ENCODE measurements at places on chromosomes 7 and 10.

GRCh38 chr7:885893-886625 lies 9.7 kb downstream of the GET4 start:
- no peaks in the 10 kb centered on the region for H3K4me1 ChIP-seq
- H3K4me3 ChIP-seq, result no peak overlapping the region
- H3K27me3 ChIP-seq, result no peaks in the 10 kb centered on the region
- peaks cover 15% of the 10 kb centered on the region for H3K36me3 ChIP-seq

- no peaks in the 10 kb centered on the region for H3K36me3 ChIP-seq
- H3K4me1 ChIP-seq, result no peaks in the 10 kb centered on the region
- no peak for DNase-seq
- H3K27ac ChIP-seq, result no peak overlapping the region
- no peak overlapping the region for H3K4me3 ChIP-seq
- peaks cover 2% of the 10 kb centered on the region for H3K27me3 ChIP-seq
These were observed 207.1 kb upstream of the ZNF32 start for GRCh38 chr10:43855667-43856210.

GRCh38 chr7:134710854-134711624 lies 64.4 kb downstream of the BPGM start:
- H3K4me1 ChIP-seq, result peaks cover 27% of the 10 kb centered on the region
- DNase-seq, result peak; percentile 64
- H3K27me3 ChIP-seq, result no peaks in the 10 kb centered on the region

DNA sequence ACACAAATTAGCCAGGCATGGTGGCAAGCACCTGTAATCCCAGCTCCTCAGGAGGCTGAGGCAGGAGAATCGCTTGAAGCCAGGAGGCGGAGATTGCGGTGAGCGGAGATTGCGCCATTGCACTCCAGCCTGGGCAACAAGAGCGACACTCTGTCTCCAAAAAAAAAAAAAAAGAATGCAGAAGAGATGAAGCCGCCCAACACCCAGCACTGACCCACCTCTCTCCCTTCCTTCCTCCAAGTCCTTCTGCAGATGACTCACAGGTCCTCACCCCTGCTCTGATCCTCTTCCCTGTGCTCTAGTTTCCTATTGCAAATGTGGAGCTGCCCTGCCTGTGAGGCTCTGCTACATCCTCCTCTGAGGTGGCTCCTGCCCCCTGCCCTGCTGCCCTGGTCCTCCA lies 22.0 kb upstream of the OPALIN start:
- DNase-seq, result no peak
- no peaks in the 10 kb centered on the region for H3K36me3 ChIP-seq
- H3K4me3 ChIP-seq, result no peak overlapping the region
- no peak overlapping the region for H3K27ac ChIP-seq

- no peak overlapping the region for H3K27ac ChIP-seq
- H3K27me3 ChIP-seq, result no peaks in the 10 kb centered on the region
- H3K4me3 ChIP-seq, result no peak overlapping the region
- H3K36me3 ChIP-seq, result no peaks in the 10 kb centered on the region
- DNase-seq, result no peak
These were observed 23.7 kb downstream of the SPAG6 start for GRCh38 chr10:22368981-22369380.

DNA sequence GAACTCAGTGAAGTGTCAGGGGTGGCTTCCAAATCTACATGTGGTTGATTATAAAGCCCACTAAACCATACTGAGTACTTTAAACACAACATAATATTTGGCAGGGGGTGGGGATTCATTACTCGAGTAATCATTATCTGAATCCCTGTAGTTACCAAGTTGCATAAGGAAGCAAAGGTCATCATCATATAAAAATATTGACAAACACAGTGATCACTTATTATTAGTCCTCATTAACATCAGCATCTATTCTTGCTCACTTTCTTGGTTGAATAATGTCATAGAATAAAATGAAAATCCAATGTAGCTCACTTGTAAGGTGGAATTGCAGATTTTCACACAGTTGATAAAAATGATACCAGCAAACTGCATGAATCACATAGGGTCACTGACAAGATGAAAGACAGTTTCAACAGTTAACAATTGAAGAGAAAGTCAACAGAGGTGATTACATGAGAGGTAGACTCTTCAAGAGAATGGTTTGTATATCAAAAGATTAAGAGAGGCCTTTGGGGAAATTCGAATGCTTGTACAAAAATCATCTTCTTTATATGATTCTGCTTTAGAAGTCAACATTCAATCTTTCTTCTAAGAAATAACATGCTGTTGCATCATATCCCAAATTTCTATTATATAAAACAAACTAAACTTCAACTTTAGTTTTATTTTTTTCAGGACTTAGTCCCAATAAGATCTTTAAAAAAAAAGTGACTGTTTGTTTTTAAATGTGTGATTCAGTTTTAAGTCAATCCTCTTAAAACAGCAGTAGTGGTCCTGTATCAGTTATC lies 185.5 kb upstream of the KLF14 start:
- peaks cover 66% of the 10 kb centered on the region for H3K36me3 ChIP-seq
- H3K27ac ChIP-seq, result peak overlapping the region; percentile 85
- no peaks in the 10 kb centered on the region for H3K27me3 ChIP-seq

GRCh38 chr10:22016046-22016705 lies 12.6 kb upstream of the DNAJC1 start:
- H3K36me3 ChIP-seq, result no peaks in the 10 kb centered on the region
- peaks cover 4% of the 10 kb centered on the region for H3K27me3 ChIP-seq
- H3K27ac ChIP-seq, result no peak overlapping the region
- no peaks in the 10 kb centered on the region for H3K4me1 ChIP-seq
- DNase-seq, result no peak

- H3K4me1 ChIP-seq, result peaks cover 14% of the 10 kb centered on the region
- H3K27me3 ChIP-seq, result peaks cover 83% of the 10 kb centered on the region
- no peak overlapping the region for H3K4me3 ChIP-seq
- no peaks in the 10 kb centered on the region for H3K36me3 ChIP-seq
These were observed 2.8 kb upstream of the CELF2 start for GRCh38 chr10:11014671-11015445.

DNA sequence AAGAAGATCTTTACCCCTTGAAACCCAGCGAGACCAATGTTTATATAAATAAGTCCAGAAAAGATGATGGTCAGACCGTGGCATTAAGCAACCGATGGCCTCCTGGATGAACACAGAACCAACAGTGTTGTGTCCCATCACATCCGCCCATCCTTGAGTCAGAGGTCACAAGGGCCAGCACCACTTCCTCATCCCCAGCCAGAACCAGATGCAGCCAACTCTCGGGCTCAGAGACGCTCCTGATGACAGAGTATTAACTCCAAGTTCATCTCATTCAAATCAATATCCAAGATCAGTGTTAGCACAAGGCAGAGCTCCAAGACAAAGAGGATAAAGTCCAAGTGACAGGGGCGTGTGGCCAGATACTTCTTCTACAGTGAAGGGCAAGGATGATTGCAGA lies 63.5 kb downstream of the FAM53B start:
- no peak overlapping the region for H3K4me3 ChIP-seq
- no peaks in the 10 kb centered on the region for H3K27me3 ChIP-seq

GRCh38 chr10:33966946-33967345 lies 632.5 kb upstream of the NRP1 start:
- H3K27ac ChIP-seq, result no peak overlapping the region
- H3K4me1 ChIP-seq, result no peaks in the 10 kb centered on the region
- no peak for DNase-seq
- no peaks in the 10 kb centered on the region for H3K36me3 ChIP-seq
- no peak overlapping the region for H3K4me3 ChIP-seq
- no peaks in the 10 kb centered on the region for H3K27me3 ChIP-seq

- peaks cover 7% of the 10 kb centered on the region for H3K4me1 ChIP-seq
- no peaks in the 10 kb centered on the region for H3K27me3 ChIP-seq
- no peak overlapping the region for H3K4me3 ChIP-seq
These were observed 18.2 kb upstream of the CALD1 start for GRCh38 chr7:134761266-134761665.

DNA sequence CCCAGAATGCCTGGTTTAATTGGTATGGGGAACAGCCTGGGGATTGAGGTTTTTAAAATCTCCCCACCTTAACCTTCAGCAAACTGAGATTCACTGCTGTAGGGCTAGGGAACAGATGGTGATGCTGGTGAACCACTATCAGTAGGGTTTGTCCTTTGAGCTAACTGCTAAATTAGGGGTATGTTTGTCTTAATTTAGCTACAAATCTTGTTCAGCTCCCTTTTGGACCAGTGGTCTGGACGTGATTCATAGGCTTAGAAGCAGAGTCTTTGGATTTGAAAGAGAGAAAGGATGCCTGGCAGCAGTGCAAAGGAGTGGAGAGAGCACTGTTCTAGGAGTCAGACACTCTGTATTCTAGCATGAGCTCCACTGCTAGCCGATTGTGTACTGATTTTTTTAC lies 2.8 kb downstream of the HDAC9 start:
- H3K27me3 ChIP-seq, result peaks cover 3% of the 10 kb centered on the region
- DNase-seq, result no peak
- H3K4me3 ChIP-seq, result no peak overlapping the region
- H3K36me3 ChIP-seq, result no peaks in the 10 kb centered on the region
- H3K27ac ChIP-seq, result no peak overlapping the region

GRCh38 chr10:20147684-20148083 lies 331.5 kb downstream of the PLXDC2 start:
- H3K4me3 ChIP-seq, result no peak overlapping the region
- H3K27me3 ChIP-seq, result no peaks in the 10 kb centered on the region
- DNase-seq, result no peak
- no peaks in the 10 kb centered on the region for H3K36me3 ChIP-seq
- no peaks in the 10 kb centered on the region for H3K4me1 ChIP-seq
- no peak overlapping the region for H3K27ac ChIP-seq

DNA sequence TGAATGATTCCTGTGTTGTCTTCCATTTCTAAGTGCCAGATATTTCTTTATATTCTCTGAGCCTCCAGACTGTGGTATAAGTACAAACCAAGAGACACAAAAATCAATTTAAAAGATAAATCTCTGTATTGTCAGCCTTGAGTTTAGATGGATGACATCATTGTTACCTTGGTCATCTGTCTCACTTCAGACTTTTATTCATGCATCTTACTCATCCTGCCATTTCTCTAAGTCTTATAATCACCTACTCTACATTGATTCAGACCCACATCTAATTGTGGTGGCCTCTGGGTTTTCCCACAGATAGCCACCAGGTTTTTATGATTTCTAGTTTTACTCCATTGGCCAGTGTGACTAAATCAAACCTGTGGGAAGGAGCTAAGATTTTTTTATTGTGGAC lies 26.8 kb upstream of the HDAC9 start:
- H3K27ac ChIP-seq, result no peak overlapping the region
- H3K4me1 ChIP-seq, result no peaks in the 10 kb centered on the region
- H3K27me3 ChIP-seq, result no peaks in the 10 kb centered on the region
- no peaks in the 10 kb centered on the region for H3K36me3 ChIP-seq
- no peak for DNase-seq

DNA sequence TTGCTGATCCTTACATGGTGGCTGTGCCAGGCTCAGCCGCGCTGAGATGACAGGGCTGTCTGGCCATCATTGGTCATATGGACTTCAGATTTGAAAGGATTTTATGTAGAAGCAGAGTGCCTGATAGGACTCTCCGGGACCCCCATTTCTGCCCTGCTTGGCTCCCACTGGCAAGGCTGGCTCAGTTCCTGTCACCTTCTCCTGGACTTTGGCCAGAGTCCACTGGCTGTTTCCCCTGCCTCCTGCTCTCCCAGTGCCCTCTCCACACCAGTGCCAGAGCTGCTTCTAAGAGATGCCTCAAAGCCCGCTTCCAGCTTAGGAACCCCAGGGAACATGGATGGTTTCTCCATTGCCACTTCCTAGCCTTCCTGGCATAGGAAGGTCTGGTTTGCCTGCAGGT lies 5.1 kb upstream of the SH2D4B start:
- H3K4me1 ChIP-seq, result peaks cover 49% of the 10 kb centered on the region
- H3K27me3 ChIP-seq, result no peaks in the 10 kb centered on the region
- H3K27ac ChIP-seq, result peak overlapping the region; percentile 45
- peaks cover 18% of the 10 kb centered on the region for H3K36me3 ChIP-seq

DNA sequence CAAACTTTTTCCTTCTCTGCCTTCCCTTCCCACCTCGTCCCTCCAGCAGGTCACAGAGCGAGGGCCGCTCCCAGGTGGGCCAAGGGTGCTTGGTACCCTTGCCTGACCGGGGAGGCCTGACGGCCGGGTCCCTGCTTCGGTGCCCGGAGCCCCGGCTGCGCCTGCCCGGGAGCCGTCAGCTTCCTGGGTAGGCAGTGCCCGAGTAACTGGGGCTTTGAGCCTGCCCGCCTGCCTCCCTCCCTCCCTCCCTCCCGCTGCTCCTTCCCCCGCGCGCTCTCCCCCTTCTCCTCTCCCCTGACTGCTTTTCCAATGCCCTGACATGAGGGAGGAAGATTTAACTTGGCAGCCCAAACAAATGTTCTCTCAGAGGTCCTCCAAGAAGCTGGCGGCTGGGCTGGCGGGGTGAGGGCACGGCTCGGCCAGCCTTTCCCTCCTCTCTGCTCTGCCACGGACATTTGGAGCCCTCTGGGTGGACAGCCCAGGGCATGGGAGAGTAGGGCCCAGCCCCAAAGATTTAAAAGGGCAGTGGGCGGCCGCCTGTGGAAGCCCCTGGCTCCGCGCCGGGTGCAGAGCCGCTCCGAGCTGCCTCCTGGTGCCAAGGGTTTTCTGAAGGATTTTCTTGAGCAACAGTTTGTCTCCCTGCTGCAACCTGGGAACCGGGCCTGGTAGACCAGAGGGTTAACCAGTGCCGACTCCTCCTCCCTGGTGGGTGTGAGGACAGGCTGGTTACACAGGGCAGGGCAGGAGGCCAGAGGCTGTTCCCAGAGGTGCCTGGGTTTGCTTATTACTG lies 2.0 kb downstream of the ZMIZ1 start:
- peak overlapping the region; percentile 76 for H3K4me3 ChIP-seq
- peak; percentile 15 for DNase-seq
- peaks cover 27% of the 10 kb centered on the region for H3K27me3 ChIP-seq
- no peaks in the 10 kb centered on the region for H3K36me3 ChIP-seq
- H3K4me1 ChIP-seq, result peaks cover 17% of the 10 kb centered on the region

DNA sequence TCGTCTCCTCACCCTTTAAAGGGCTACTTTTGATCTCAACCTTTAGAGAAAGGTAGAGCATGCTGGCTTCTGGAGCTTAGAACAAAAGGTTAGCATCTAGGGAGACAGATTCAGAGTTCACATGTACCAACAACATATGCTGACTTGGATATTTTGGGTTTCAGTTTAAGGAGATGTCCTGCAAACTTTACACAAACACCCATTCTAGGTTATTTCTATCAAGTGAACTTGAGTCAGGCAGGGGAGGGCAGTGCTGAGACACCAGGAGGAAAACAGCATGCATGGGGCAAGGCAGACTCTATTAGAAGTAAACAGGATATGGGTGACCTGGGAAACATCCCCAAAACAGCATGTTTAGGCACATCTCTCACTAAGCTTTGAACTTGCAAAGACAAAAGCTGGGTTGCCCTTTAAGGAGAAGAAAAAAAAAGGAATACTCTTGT lies 43.8 kb downstream of the ARL4A start:
- no peak for DNase-seq
- peak overlapping the region; percentile 73 for H3K4me3 ChIP-seq
- H3K36me3 ChIP-seq, result no peaks in the 10 kb centered on the region
- peaks cover 34% of the 10 kb centered on the region for H3K4me1 ChIP-seq

DNA sequence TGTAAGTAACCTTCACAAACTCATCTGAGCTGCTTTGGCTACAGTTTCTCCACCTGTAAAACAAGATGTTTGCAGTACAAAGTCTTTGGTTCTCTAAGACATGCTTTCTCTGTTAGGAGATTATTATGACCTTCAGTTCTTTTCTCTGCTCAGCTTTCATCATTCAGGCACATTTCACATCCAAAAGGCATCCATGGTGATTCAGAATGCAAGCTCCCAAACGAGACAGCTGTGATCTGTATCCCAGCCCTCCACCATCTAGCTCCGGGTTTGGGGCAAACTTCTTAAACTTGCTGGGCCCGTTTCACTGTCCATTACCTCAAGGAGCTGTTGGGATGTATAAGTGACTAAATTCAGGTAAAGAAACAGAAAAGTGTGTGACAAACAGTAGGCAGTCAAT lies 95.8 kb upstream of the COL1A2 start:
- no peaks in the 10 kb centered on the region for H3K36me3 ChIP-seq
- no peak for DNase-seq
- no peaks in the 10 kb centered on the region for H3K4me1 ChIP-seq
- no peak overlapping the region for H3K27ac ChIP-seq
- no peak overlapping the region for H3K4me3 ChIP-seq
- peaks cover 2% of the 10 kb centered on the region for H3K27me3 ChIP-seq

Measured in T-helper 2 cell treated with Interferon-gamma antibody and Interleukin-4, amounts not matched to agents 5 μg/mL and 100 μg/mL, for 36 hours (primary cell).